Stimulated activated CD8-positive, alpha-beta memory T cell treated with anti-CD3 and anti-CD28 coated beads, Interleukin-15, amount 100 ng/mL, for 1 hour (primary cell): ENCODE measurements at places on chromosomes 5 and 9.

DNA sequence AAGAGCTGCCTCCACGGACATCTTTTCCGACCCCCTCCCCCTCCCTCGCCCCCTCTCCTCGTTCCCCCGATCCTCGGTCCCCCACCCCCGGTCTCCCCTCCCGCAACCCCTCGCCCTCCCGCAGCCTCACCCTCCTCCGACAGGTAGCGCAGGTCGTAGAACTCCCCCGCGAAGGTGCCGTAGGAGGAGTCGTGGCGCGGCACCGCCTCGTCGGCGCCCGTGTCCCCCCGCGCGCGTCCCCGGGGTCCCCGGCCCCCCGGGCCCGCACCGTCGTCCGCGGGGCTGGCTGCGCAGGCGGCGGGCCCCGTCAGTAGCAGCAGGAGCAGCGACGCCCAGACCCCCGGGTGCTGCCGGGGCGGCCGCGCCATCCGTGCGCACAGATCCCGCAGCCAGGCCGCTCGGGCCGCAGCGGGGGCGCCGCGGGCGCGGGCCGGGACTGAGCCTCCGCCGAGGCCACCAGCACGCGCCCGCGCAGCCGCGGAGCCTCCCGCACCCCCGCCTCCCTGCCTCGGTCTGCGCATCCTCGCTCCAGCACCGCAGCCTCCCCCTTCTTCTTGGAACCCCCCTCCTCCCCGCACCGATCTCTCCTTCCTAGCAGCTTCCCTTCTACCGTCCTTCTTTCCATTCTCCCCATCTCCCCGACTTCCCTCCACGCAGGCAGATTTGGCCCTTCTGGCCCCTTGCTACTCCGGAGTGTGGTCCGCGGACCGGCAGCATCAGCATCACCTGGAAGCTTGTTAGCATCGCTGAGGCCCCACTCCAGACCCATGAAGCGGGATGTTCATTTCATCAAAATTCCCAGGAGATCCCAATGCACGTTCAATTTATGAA lies at the start of gene FRRS1L:
TSS of gene FRRS1L (minus strand) at position 479 of the 831 bp plus-strand sequence. CDS start at position 368, 111 bp downstream.
- DNase-seq = no peak

DNA sequence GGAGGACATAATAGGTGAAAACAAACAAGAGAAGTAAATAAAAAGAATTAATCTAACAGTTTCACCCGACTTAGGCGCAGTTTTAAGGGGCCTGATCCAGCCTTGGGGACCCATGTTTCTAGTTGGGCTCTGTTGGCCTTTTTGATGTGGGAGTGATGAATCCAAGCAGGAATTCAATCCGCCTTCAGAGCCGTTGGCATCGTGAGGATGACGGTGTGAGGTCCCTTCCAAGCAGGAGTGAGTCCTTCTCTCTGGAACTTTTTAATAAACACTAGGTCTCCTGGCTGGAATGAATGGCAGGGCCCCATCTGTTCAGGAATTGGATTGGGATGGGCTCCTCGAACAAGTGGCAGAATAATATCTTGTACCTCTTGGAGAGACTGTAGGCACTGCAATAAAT lies 22.3 kb upstream of the RHOBTB3 start:
- no peak for DNase-seq

- no peak for DNase-seq
Observed at GRCh38 chr9:121598167-121598964, 53.1 kb upstream of the DAB2IP start.

- DNase-seq = no peak
Observed at GRCh38 chr5:144004146-144004545, 166.3 kb downstream of the YIPF5 start.

DNA sequence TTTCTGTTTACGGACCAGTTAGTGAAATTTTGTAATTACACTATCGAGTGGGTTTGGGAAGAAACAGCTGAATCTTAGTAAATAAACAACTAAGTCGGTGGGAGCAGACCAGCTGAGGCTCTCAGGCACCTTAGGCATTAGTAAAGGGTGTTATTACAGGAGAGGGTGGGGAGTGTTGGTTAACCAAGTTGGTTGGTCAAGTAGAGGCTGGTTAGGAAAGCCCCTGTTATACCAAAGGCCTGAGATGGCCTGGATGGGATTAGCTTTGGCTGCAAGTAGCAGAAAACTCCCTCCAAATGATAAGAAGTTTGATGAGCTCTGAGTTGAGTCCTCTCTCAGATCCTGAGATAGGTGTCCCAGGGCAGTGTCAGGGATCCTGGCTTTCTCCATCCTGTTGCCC lies 81.3 kb downstream of the PPARGC1B start:
- DNase-seq = no peak

DNA sequence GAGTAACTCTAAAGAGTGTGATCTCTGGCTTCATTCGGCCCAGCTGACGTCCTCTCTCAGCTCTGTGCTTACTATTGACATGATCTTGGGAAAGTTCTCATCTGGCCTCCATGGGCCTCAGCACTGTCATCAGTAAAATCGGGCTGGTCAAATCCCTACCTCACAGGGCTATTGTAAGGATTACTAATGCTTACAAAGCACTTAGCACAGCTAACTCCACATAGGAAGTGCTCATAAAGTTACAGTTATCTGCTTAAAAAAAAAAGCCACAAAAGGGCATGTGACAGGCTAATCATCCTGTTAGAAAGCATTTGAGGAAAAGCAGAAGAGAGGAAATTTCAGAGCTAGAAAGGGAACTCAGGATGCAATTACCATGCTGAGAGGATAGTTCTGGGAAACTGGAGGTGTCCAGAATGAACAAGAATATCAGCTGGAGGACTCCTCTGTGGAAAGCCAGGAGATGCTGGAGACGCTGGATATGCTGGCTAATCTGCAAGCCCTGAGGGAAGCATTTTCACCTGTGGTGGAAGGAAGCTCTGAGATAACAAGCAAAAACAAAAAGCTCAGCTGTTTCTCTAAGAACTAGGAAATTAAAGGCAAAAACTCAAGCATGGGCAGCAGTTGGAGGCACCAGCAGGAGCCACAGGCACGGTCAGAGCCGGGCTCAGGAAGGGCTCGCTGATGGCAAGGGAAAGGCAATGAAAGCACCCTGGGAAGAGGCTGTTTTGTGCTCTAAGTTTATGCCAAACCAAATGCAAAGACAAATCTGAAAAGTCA lies 4.4 kb upstream of the BHMT start:
- no peak for DNase-seq

GRCh38 chr9:123561046-123561445 lies 205.0 kb downstream of the CRB2 start:
- no peak for DNase-seq
